Activated CD4-positive, alpha-beta T cell treated with anti-CD3 and anti-CD28 coated beads, Interleukin-2, amount 10 ng/mL, durations not matched to agents 24 days and 14 days (primary cell): ENCODE measurements at places on chromosomes 1 and 21. TPM values are rescaled to one million over a fixed set of nuclear protein-coding genes. Genes with fewer than 3 reads are reported as not detected.

Gene NIPAL3
- 25.1 and 26.3 TPM in 2 replicates for total RNA-seq

Gene DCST1
- not detected in 2 replicates for total RNA-seq

Gene GPR52
- 2.5 and 3.0 TPM in 2 replicates for total RNA-seq

Gene FMO5
- 0.12 TPM in 1 of 2 replicates, not detected in the other for total RNA-seq

Gene GSTM5
- 0.07 TPM in 1 of 2 replicates, not detected in the other for total RNA-seq

GRCh38 chr1:192367436-192367835, 50.6 kb downstream of the RGS21 start:
- DNase-seq, result no peak

- DNase-seq, result no peak
Measured at GRCh38 chr1:206694171-206695124, 9.7 kb downstream of the MAPKAPK2 start.

GRCh38 chr1:244614879-244615278, 38.0 kb upstream of the DESI2 start:
- no peak for DNase-seq

GRCh38 chr21:21734088-21734487, 735.9 kb downstream of the NCAM2 start:
- no peak for DNase-seq

- no peak for DNase-seq
Measured at GRCh38 chr1:162004441-162004950, 19.2 kb downstream of the OLFML2B start.

GRCh38 chr1:91020486-91020885, 1.3 kb downstream of the ZNF644 start:
- no peak for DNase-seq

- peak; percentile 38 for DNase-seq
Measured at GRCh38 chr1:13710086-13710485, 10.1 kb downstream of the PRDM2 start.

DNA sequence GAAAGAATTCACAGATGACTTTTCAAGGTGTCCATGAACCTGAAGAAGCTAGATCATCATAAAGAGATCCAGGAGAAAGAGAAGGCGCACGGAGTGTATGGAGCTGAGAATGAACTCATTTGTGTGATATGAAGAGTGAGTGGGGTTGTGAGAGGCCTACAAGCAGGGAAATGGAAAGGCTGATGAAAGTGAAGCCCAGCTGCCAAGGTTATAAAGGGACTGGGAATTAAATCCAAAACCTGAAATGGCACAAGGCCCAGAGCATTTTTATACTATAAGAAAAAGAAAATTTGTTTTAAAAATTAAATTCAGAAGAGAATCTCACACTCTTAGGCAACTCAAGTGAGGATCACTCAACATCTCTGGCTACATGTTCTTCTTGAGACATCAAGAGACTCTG, 43.4 kb downstream of the HSD3B1 start:
- DNase-seq, result no peak

GRCh38 chr1:89287181-89288050, 14.8 kb upstream of the GBP5 start:
- peak; percentile 67 for DNase-seq

- no peak for DNase-seq
Measured at GRCh38 chr1:30194046-30194619, 529.3 kb downstream of the MATN1 start.

GRCh38 chr1:156816561-156817328, at the start of gene SH2D2A:
Gene SH2D2A (minus strand): TSS chr1:156816848. CDS start chr1:156816708, 140 bp downstream.
- peak; percentile 98 for DNase-seq
